ENCODE measurements at places on chromosomes 4 and X.
A peak's percentile ranks its signal among the peaks of the same experiment; 100 is the strongest.

DNA sequence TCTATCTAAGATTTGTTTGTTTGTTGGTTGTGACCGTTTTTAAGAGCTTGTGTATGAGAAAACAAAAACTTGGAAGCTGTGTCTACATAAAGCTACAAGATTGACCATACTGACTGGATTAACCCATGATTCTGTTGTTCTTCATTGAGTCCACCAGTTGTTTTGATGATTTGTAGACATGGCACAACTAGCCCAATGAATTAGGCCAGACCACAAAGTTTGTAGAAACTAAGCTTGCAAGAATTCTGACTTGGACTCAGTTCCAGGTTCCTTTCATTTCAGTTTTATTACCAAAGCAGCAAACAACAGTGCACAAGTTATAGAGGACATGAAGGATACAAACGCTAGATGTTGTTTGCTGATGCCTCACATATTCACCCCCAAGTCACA lies 119.3 kb downstream of the RASGEF1B start:
- no peak for DNase-seq

GRCh38 chr4:17072483-17072882 lies 174.0 kb upstream of the LDB2 start:
- DNase-seq = peak; percentile 17

GRCh38 chr4:47876784-47877546 lies 37.4 kb downstream of the NFXL1 start:
- no peak for DNase-seq

DNA sequence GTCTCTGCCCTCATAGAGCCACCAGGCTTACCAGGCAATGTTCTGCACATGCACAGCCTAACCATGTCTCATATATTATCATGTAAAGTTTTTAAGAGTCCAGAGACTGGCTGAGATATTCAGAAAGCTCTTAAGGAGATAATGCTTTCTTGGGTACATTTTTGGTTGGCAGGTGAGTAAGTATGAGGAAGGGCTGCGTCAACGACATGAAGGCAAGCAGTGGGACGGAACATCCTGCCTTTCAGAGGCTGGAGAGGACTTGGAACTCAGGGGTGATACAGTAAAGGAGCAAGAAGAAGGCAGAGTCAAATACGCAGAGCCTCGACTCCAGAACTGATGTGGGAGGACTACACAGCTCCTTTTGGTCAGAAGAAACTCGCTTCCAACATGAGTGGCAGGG lies 74.8 kb upstream of the MTNR1A start:
- no peak for DNase-seq

- no peak for DNase-seq
Observed at GRCh38 chr4:123661080-123661737, 264.6 kb downstream of the SPRY1 start.

DNA sequence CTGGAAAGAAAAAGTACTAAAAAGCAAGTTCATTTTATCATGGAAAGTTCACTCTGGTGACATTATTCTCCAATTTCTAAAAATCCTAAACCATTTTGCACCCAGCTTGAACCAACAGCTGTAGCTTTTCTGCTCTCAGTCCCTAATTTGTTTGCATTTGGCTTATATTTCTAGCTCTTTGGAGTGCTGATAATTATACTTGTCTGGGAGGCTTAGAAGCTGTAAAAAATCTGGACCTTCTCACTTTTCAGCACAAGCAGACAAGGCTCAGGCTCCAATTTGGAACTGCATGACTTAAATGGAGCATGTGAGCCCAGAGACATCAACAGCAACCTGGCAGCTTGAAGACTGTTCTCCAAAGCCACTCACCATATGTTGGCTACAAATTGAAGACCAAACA lies 170.9 kb upstream of the PCDH18 start:
- no peak for DNase-seq

- no peak for DNase-seq
Observed at GRCh38 chrX:9134366-9134765, 100.4 kb upstream of the FAM9B start.

DNA sequence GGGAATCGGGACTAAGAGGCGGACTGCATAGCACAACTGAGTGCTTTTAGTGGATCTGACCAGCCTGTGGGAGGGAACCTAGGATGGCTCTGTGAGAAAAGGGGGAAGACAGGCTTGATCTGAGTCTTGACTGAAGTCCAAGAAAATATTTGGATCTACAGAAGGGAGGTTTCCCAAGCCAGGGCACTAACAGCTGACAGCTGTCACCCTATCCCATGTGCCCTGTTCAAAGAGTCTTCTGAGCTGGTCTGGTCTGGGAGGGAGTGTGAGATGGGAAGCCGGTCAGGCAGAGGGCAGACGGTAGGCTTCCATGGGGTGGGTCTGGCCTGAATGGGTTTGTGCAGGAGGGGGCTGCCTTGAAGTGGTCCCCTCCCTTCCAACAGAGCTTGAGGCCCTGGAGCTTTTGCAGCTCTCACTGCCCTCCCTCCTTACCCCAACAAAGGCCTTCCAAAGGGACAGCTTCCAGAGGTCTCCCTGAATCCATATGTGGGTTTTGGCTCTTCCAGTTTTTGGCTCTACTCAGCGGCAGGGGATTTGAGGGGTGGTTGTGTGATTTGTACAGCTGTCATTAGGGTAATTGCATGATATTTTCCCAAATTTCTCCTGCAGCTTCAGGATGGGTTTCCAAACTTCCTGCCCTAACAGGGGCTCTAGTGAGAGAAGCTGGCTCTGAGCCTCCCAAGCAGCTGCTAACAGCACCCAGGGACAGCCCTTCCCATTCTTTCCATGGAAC lies 643.7 kb downstream of the BCOR start:
- DNase-seq = no peak

DNA sequence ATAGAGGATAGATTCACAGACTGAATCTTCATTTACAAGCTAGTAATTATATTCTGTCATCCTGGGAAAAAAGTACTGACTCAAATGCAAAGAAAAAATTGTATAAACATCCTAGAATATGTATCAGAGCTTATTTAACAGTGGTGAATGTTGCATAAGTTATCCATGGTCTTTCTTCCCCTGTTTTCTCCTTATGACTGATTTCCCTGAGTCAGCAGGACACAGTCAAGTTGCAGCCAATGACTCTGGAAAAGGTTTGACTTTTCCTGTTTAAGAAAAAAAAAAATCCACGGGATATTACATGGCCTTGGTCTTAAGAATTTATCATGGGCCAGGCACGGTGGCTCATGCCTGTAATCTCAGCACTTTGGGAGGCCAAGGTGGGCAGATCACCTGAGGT lies 36.5 kb downstream of the INPP4B start:
- no peak for DNase-seq

DNA sequence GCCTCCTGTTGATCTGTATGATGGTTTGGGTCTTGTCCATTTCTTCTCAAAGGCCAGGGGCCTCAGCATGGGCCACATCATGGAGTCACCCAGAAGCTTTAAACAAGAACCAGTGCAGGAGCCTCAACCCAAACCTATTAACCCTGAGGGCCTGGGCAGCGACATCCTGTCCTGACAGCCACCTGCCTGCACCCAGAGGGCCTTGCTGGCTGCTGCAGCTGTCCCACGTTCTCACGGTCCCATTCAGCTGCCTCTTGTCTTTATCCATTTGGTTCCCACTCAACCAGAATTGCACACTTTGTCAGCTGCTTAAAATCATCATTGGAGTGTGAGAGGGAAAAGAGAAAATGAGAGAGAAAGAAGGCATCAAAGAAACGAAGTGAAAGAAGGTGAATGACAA lies 21.6 kb downstream of the C4orf50 start:
- no peak for DNase-seq

DNA sequence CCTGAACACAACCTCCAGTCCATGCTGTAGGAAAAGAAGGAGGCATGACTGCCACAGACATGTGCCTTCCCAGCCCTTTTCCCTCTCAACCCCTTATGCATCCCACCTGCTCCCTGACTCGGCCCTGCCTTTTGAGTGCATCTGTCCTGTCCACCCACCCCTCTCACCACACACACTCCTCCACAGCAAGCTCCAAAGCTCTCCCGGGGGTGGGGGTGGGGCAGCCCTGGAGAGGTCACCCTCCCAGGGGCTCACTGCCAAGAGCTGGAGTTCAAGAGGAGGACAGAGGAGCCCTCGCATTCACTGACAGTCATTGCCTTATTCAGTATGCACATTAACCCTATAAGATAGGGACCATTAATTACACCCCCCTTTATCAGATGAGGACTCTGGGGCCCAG lies 46.6 kb upstream of the MAMLD1 start:
- DNase-seq = no peak

- no peak for DNase-seq
Observed at GRCh38 chr4:108533245-108533844, 87.0 kb upstream of the RPL34 start.

- no peak for DNase-seq
Observed at GRCh38 chr4:133920236-133920635, 281.4 kb downstream of the PABPC4L start.

DNA sequence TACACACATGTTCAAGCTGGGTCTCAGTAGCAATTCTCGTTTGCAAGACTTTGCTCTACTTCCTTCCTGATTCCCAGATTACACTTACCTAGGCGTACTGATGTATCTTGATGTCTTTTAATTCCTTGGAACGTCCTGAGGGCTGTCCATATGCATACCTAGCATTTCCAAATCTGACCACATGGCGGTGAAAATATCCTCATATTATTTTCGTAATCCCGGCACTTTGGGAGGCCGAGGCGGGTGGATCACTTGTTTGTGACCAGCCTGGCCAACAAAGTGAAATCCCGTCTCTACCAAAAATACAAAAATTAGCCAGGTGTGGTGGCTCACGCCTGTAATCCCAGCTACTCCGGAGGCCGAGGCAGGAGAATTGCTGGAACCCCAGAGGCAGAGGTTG lies 1786.3 kb upstream of the TENM3 start:
- DNase-seq = peak; percentile 31

GRCh38 chr4:134089885-134090284 lies 111.7 kb downstream of the PABPC4L start:
- no peak for DNase-seq

- DNase-seq = no peak
Observed at GRCh38 chr4:7763788-7764187, 175.9 kb downstream of the AFAP1 start.

- peak; percentile 68 for DNase-seq
Observed at GRCh38 chrX:39736216-39737211, 361.2 kb downstream of the BCOR start.

DNA sequence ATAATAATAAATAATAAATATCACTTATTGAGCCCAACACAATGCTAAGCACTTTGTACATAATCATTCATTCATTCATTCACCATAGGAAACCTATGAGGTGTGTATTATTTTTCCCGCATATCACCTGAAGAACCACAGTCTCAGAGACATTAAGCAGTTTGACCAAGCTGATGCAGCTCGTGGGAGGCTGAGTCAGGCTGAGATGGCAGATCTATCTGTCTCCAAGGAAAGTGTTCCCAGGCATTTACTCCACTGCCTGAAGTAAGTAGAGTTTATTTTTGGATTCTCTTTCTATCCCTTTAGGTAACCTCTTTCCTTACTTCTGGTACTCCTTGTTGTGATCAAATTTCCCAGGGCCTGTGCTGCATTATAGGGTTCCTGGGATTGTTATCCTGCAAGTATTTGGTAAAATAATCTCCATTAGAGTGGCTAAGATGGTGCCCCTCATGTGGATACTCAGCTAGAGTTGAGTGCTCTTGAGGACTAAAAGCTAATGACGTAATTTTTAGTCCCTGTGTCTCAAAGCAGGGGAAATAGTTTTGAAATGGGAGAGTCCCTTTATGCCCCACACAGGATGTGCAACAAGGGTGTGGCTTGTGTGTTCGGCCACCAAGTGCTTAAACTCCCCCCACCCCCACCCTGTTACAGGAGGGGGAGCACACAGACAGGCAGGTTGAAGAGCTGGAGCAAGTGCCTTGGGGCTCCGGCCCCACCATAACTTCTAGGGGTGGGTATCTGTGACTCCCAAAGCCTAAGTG lies 467.0 kb downstream of the STIM2 start:
- DNase-seq = no peak

- no peak for DNase-seq
Observed at GRCh38 chrX:40084471-40085101, 13.2 kb downstream of the BCOR start.

DNA sequence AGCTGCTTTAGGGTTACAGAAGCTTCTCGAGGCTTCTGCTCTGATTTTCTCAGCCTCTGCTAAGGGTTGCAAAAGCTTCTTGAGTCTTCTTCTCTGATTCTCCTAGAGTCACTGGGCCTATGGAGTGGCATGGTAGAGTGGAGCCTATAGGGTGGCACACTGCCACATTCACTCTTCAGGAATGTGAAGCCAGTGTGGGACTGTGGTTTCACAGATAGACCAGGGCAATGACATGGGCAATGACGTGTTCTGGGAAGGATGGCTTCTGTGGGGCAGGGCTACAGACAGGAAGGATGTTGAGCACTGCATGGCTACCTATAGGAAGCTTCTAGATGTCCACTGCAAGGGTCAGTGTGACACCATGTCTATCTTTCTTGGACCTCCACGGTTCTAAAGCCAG lies 11.0 kb upstream of the MAMLD1 start:
- no peak for DNase-seq

- DNase-seq = no peak
Observed at GRCh38 chr4:74255096-74255495, 53.2 kb upstream of the EPGN start.

DNA sequence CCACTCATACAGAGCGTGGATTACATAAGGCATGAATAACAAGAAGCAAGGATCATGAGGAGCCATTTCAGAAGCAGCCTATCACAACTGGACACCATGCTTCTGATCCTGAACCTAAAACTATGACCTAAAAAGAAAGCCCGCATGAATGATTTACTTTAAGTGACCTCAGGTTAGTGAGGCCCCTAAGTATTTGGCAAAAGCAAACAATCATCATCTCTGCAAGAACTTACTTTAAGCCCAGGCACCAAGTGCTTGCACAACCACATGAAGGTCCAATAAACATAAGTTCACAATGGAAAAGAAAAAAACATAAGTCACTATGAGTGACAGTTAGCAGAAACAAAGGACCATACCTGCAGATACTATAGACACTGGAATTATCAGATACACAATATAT lies 7.9 kb upstream of the MBTPS2 start:
- no peak for DNase-seq

DNA sequence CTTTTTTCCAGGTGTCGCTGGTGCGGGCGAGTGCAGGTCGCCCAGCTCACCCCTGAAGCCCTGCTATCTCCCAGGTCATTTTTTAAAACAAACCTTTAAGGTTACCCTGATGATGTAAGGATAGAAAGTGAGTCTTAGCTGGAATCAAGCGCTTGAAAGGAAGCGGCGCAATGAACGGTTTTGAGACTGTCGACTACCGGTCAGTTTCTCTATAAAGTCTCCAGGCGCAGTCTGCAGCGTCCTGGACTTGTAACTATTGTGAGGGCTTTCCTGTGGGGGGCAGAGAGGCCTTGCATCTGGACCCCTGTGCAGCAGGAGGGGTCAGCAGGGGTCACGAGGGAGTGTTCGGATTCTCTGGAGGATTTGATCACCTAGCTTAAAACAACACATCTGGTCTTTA lies 1.6 kb downstream of the KIT start:
- no peak for DNase-seq

GRCh38 chrX:44042116-44042515 lies 68.9 kb upstream of the NDP start:
- no peak for DNase-seq

- DNase-seq = no peak
Observed at GRCh38 chrX:53715346-53715924, 28.9 kb upstream of the HUWE1 start.

- DNase-seq = no peak
Observed at GRCh38 chr4:7713757-7714156, 225.9 kb downstream of the AFAP1 start.
